T-helper 2 cell treated with Interferon-gamma antibody and Interleukin-4, amounts not matched to agents 100 ng/mL and 5 ng/mL, for 36 hours (primary cell): ENCODE measurements at places on chromosomes 3 and 15. TPM values are rescaled to one million over a fixed set of nuclear protein-coding genes. Genes with fewer than 3 reads are reported as not detected.

SNX33 gene
- 1.3 and 1.5 TPM in 2 replicates for total RNA-seq

CCDC39 gene
- not detected in 2 replicates for total RNA-seq

RAB27A gene
- total RNA-seq: 64.4 and 67.2 TPM in 2 replicates

TNNC1 gene
- 0.23 and 0.27 TPM in 2 replicates for total RNA-seq

TMEM44 gene
- total RNA-seq: 6.9 and 7.3 TPM in 2 replicates

SERPINI2 gene
- total RNA-seq: not detected in 2 replicates

A4GNT gene
- total RNA-seq: not detected in 2 replicates

CCNB2 gene
- total RNA-seq: 70.5 and 75.7 TPM in 2 replicates

PLA2G4F gene
- not detected in 2 replicates for total RNA-seq

SERINC4 gene
- total RNA-seq: 0.16 and 0.23 TPM in 2 replicates

AGTR1 gene
- total RNA-seq: not detected in 2 replicates

GOLGA6L10 gene
- total RNA-seq: 0.32 and 0.84 TPM in 2 replicates

POPDC2 gene
- total RNA-seq: 2.2 and 2.6 TPM in 2 replicates

GRK7 gene
- total RNA-seq: not detected in 2 replicates

SNRK gene
- total RNA-seq: 53.6 and 59.7 TPM in 2 replicates

SUCNR1 gene
- not detected in 2 replicates for total RNA-seq

B3GALNT1 gene
- total RNA-seq: 1.2 and 2.6 TPM in 2 replicates

RARB gene
- total RNA-seq: not detected in 2 replicates

SNURF gene
- total RNA-seq: 7.0 and 12.6 TPM in 2 replicates

TGFBR2 gene
- total RNA-seq: 43.6 and 44.2 TPM in 2 replicates

ROPN1 gene
- total RNA-seq: not detected in 2 replicates

DGKG gene
- not detected in 2 replicates for total RNA-seq

FOXL2 gene
- total RNA-seq: not detected in 2 replicates

DMXL2 gene
- total RNA-seq: 3.7 and 4.4 TPM in 2 replicates

SLC33A1 gene
- 35.9 and 37.5 TPM in 2 replicates for total RNA-seq

RBMS3 gene
- 0.41 and 0.73 TPM in 2 replicates for total RNA-seq

PLA2G4B gene
- total RNA-seq: 8.6 and 11.1 TPM in 2 replicates

PRSS50 gene
- not detected in 2 replicates for total RNA-seq
